ENCODE measurements at places on chromosomes 13 and 19.

- DNase-seq, result no peak
Observed at GRCh38 chr19:56692206-56692895, 20.8 kb upstream of the ZNF835 start.

DNA sequence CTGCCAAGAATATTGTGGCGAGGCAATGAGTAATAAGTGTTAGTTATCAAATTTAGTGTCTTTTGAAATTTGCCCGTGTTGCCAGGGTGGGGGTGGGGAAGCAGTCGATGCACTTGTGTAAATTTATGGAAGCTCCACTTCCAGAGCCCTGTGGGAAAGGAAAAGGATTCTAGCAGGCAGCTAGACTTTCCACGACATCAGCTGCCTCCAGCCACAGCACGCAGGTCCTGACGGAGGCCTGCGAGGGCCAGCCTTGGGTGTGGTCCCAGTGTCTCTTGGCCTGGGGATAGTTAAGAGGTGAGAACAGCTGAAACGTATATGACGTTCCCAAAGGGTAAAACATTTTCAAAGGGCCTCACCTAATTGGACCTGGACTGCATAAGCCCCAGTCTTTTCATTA, 433.0 kb downstream of the TSHZ3 start:
- no peak for DNase-seq

GRCh38 chr19:13007292-13008045, 12.2 kb downstream of the NFIX start:
- no peak for DNase-seq

DNA sequence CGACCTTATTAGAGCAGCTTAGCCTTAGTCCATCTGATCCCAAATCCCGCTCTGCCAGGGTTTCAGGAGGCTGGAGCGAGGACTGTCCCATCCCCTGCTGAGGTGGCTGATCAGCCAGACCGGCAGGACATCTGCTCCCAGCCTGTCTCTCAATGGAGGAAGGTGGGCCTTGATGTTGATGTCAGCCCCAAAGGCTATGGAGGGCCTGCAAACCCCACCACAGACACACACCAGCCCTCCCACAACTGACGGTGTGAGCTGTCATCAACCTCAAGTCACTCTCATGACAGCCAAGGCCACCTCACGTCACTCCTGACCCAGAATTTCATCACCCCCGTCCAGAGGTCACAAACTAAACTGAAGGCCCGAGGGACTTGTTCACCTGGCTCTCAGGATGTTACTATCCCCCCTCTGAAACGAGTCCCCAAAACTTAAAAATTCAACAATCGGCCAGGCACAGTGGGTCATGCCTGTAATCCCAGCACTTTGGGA, 25.5 kb downstream of the RHPN2 start:
- no peak for DNase-seq

- DNase-seq, result peak; percentile 11
Observed at GRCh38 chr13:51731759-51732158, 72.2 kb downstream of the DHRS12 start.

- DNase-seq, result no peak
Observed at GRCh38 chr13:30216111-30216510, 91.2 kb downstream of the KATNAL1 start.

DNA sequence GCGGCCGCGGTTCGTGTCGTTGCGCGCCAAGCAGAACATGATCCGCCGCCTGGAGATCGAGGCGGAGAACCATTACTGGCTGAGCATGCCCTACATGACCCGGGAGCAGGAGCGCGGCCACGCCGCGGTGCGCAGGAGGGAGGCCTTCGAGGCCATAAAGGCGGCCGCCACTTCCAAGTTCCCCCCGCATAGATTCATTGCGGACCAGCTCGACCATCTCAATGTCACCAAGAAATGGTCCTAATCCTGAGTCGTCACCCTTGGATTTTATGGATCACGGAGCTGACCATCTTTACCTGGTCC, 475 bp downstream of the MRPL57 start:
- no peak for DNase-seq

DNA sequence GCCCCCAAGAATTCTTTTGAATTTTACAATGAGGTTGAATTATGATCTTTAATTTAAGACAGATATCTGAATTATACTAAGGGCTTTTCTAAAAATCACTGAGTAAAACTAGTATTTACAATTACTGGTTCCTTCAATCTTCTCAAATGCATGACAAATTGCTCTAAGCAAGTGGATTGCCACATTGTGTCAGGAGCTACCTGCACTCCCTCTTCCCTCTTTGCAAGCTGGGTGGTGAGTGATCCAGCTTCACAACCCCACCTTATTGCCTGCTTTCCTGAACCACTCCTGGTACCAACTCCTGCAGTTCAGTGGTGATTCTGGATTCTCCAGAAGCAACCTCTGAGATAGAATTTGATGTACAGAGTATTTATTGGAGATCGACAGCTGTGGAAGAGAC, 49.9 kb upstream of the SERP2 start:
- no peak for DNase-seq

- no peak for DNase-seq
Observed at GRCh38 chr19:12952488-12953137, 4.4 kb downstream of the GADD45GIP1 start.

DNA sequence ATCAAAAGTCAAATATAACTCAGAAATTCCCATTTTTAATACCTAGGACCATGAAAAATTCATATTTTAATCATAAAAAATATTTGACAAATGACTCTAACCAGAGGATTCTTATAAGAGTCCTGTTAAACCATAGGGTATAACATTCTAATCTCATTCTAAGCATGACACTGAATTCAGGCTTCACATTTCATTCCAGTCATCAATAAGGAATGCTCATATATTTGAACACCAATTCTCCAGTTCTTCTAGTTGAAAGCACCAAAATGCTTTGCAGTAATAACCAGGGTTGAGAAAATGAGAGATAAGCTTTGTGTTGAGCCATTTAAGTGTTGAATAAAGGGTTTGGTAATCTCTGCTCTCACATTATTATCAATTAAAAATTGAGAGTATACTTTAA, 147.5 kb downstream of the VWA8 start:
- DNase-seq, result no peak

- DNase-seq, result no peak
Observed at GRCh38 chr19:51157265-51157664, 15.2 kb downstream of the SIGLEC7 start.

DNA sequence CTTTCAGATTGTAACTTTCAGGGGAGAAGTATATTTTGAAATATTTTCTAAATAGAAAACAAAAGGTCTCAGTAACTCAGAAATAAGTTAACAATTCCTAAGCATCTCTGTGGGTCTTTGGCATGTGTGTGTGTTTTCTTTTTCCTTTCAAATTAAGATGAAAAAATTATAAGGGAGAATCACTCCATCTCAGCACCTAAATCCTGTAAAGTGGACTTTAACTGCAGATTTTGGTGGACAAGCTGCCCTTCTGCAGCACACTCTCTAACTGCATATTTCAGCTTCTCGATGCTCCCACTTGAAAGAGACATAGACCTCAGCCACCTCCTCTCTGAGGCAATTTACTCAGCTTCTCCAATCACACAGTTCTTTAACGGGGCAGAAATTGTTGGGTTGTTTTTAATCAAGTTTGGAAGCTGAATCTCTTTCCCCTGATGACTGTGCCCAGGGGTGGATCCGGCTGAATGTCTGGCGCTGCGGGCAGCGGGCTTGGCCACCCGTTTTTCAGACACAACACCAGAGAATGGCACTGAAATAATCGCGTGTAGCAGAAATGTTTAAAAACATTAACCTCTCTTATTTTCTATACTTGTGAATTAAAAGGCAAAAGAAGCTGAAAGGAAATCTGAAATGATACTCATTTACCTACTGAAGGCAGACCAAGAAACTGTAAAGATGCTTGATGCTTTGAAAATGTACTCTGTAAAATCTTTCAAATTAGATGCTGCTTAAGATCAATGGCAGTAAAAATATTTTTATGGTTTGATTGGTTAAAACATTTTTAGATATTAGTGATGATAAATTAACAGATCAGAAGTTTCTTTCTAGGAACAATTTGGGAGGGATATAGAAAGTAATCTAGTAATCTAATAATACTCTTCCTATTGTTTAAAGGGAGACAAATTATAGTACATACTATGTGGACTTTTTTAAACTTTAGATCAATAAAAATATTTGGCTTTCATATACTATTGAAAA, 12.4 kb downstream of the ZIC2 start:
- DNase-seq, result no peak

DNA sequence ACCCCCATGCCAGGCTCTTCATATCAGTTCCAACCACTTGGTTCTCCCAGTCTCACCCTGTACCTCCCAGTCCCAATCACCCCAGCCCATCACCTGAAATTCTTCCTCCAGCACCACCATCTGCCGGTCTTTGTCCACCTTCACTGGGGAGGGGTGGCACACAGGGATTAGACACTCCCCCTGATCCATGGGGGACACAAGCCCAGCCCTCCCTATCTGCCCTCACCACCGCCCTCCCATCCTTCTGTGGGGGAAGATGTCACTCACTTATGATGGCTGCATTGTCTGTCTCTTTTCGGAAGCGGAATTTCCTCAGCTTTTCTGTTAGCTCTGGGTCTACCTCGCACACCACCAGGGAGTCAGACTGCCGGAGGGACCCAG, 685 bp downstream of the GMFG start:
- DNase-seq, result no peak

DNA sequence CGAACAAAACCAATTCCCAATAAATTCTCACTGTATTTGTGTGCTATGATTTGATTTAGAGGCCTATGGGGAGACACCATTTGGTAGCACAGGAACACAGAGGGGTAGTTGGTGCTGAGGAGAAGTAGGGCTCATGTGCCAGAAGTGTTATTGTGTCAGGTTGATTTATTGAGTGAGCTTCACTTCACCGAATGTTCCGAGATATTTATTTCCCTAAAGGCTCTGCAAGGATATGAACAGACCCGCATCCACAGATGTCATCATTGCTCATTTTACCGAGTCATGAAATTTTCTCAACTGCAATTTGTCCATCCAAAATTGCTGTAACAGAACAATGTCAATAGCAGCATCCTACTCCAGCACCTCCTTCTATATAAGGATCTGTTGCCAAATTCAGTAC, 69.5 kb downstream of the DACH1 start:
- DNase-seq, result no peak

GRCh38 chr13:103703246-103703645, 637.0 kb upstream of the SLC10A2 start:
- DNase-seq, result no peak

- no peak for DNase-seq
Observed at GRCh38 chr13:58474581-58474980, 843.0 kb downstream of the PCDH17 start.

- no peak for DNase-seq
Observed at GRCh38 chr13:50379584-50379983, 364.3 kb downstream of the KCNRG start.

GRCh38 chr19:29162694-29163093, 50.3 kb downstream of the UQCRFS1 start:
- DNase-seq, result no peak

All from NCI-H526 treated with DMSO at 0.1 percent for 48 hours (cell line).